AG20443 (cell line): ENCODE measurements at places on chromosomes 16 and 17.

DNA sequence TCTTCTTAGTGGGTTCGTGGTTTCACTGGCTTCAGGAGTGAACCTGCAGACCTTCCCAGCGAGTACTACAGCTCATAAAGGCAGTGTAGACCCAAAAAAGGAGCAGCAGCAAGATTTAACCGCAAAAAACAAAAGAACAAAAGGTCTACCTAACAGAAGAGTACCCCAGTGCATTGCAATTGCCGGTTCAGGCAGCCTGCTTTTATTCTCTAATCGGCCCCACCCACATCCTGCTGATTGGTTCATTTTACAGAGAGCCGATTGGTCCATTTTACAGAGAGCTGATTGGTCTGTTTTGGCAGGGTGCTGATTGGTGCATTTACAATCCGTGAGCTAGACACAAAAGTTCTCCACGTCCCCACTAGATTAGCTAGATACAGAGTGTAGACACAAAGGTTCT, 2.0 kb upstream of the ARRB2 start:
- no peak for DNase-seq

- DNase-seq: peak; percentile 56
Observed at GRCh38 chr16:24010440-24011089, 174.8 kb downstream of the PRKCB start.

- DNase-seq: no peak
Observed at GRCh38 chr17:8365143-8365542, 11.4 kb downstream of the KRABD2 start.

GRCh38 chr17:15409721-15410250, 57.6 kb downstream of the CDRT4 start:
- DNase-seq: peak; percentile 92

DNA sequence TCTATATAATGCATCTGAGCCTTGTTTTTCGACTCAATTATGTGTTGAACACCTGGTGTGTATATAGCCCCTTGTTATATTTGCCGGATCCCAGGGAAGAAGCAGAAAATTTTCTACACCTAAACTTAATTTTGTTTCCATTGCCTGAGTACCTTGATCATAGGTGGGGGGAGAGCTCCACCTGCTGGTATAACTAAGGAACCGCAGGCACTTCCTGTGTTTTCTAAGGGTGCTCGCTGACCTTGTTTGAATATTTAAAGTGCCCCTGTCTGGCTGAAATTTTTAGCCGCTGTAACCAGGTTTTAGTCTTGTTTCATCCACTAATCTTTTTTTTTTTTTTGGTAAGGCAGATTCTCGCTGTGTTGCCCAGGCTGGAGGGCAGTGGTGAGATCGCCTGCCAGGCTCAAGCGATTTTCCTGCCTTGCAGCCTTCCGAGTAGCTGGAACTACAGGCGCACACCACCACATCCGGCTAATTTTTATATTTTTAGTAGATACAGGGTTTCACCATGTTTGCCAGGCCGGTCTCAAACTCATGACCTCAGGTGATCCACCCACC, 6.5 kb upstream of the NUBP1 start:
- peak; percentile 80 for DNase-seq

DNA sequence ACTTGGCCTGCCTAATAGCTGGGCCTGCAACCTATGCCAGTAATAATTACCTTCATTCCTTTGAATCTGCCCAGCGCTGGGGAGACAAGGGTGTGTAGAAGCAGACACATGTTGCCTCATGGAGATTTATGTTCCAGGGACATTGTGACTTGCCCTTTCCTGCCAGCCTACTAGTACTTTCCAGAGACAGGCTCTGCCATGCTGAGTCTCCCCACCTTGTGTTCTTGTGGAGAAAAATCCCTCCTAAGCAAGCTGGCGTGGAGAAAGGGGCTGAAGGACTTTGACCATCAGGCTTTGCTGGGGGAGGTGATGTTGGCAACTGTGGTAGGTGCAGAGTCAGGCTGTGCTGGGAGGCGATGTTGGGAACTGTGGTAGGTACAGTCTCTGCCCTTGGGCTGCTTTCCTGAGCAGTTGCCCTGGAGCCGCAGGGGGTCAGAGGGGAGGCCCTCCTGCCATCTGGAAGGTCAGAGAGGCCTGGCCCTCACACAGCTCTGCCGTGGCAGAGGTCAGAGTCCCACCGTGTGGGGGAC, 4.0 kb downstream of the KSR1 start:
- DNase-seq: no peak

DNA sequence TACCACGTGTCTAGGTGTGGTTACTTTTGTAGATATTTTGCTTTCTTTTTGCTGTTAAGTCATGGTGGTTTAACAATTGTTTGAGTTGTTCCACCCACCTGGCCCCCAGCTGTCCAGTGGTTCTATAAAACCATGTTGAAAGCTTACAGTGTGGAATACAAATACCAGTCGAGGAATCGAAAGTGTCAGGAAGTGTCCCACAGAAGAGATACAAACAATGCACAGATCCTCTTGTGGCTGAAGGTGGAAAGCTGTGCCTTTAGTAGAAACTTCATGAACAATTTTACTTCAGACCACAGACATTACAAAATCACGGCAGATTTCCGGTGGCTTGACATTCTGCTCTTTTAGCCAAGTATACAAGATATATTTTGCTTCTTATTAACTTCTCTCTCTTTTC, 782.4 kb upstream of the SOX9 start:
- DNase-seq: peak; percentile 42

- DNase-seq: no peak
Observed at GRCh38 chr16:27289669-27290068, 21.1 kb upstream of the NSMCE1 start.

DNA sequence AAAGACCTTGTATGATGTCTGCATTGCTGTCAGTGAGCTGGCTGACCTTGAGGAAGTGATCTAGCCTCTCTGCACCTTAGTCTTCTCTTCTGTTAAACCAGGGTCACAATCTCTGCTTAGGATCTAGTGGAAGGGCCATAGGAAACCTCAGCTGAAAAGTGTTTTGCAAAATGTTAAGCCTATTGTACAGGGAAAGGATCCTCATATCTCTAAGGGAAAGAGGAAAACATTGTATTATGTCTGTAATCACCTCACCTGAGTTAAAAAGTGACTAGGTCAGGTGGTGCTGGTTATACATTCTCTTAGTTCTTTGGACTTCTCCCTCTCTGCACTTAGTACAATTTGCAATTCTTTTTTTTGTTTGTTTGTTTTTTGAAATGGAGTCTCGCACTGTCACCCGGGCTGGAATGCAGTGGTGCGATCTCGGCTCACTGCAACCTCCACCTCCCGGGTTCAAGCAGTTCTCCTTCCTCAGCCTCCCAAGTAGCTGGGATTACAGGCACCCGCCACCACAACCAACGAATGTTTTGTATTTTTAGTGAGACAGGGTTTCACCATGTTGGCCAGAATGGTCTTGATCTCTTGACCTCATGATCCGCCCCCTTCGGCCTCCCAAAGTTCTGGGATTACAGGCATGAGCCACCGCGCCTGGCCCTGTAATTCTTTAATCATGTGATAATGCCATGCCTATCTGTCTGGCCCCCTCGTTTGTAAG, 2.0 kb upstream of the SEPHS2 start:
- no peak for DNase-seq

- DNase-seq: peak; percentile 62
Observed at GRCh38 chr16:86379505-86379846, 130.9 kb upstream of the FOXF1 start.

DNA sequence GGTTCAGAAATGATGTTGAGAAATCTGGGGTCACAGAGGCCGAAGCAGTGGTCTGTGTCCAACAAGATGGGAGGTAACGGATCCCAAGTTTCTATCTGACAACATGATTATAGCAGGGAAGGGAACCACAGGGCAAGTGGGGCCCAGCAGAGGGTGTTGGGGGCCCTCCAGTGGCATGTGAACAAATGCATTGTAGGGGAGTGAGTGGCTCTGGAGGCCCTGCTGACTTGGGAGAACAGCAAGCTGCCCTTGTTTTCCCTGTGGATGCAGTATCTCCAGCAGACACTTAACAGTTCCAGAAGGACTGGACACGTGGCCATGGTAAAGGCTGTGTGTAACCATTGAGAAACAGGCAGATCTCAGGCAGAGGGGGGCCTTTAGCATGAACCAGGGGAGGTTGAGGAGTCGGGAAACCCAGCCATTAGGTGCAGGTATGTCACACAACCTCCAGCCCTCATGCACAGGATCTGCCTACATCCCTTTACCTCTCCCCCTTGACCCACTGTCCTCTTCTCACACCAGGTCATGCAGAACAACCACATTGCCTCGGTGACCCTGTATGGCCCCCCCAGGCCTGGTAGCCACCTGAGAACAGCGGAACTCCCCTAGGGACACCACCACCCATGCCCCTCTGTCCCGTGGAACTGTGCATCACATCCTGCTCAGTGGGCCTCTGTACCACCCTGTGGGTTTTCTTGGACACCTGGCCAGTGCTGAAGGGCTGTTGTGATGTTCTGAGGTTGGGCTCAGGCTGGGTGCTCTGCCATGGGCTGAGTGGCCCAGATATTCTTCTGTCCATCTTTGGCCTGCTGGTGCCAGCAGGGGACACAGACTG, 4.1 kb downstream of the B3GNT9 start:
- DNase-seq: no peak

DNA sequence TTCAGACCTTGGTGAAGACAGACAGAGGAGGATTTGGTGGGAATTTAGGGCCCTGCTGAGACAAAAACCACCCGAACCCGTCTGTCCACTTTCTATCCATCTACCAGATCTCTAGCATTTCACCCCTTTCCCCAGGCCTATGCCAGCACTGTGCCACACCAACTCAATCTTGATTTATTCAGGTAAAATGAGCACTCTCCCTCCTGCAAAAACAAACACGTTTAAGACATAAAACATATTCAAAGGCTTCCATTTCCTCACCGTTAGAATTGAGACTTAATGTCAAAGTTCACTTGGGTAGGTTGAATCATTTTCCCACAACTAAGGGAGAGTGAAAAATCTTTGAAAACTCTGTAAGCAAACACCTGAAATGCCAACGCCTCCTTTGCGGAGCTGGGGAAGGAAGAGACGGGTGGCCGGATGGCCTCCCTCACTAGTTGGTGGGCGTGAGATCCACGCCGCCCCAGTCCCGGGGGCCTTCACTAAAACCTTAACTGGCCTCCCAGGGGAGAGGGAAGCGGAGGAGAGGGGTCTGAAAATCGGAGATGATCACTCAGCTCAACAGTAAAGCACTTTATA, 862 bp downstream of the DCAKD start:
- no peak for DNase-seq

DNA sequence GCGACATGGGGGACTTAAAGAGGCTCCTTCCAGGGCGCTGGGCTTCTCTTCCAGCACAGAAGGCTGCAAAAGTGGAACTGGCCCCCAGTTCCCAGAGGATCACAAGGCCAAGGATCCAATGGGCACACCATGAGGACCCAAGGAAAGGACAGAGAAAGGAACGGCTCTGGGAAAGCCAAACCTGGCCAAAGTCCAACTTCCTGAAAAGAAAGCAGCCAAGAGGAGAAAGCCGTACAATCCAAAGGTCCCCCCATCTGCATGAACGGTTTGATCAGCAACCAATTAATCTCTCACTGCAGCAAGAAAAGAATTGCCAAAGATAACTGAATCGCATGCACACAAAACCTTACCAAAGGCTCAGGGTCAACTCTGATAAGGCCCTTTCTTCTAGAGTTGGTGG, 19.8 kb upstream of the ICAM2 start:
- no peak for DNase-seq

DNA sequence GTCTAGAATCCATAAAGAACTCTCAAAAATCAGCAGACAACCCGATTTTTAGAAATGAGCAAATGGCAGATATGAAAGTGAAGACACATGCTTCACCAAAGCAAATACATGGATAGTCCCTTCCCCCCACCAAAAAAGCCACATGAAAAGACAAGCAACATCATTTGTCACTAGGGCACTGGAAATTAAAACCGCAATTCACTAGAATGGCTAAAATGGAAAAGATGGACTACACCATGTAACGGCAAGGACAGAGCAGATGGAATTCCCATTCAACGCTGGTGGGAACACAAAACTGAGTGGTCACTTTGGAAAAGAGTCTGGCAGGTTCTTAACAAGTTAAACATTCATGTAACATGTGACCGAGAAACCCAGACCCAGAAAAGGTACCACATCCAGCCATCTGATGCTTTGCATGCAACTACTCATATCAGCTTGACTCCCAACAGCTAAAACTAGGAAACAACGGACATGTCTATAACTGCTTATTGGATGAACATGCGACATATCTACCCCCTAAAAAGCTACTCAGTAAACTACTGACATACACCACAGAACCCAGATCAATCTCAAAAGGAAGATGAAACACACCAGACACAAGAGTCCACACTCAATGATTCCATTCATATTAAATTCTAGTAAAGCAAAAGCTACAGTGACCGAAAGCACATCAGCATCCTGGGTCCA, 132.6 kb downstream of the ZNF778 start:
- DNase-seq: no peak

DNA sequence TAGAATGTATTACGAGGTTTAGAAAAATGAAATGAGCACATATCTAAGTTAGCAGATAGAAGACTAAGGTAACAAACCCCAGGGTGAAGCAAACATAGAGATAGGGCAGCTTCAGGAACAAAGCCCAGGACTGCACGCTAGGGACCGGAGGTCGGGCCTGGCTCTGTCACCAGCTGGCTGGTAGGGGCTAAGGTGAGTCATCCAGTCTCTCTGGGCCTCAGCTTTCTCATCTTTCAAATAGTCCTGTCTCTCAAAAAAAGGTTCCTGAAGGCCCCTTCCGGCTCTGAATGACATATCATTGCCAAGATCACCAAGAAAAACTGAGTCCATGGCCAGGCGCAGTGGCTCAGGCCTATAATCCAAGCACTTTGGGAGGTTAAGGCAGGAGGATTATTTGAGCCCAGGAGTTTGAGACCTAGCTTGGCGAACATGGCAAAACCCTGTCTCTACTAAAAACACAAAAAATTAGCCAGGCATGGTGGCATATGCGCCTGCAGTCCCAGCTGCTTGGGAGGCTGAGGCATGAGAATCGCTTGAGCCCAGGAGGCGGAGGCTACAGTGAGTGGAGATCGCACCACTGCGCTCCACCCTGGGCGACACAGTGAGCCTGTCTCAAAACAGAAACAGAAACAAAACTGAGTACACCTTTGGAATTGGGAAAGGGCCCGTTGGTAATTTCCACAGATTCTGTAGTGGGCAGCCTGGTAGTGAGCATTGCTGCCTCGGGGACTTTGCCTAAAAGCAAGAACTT, 26.0 kb downstream of the PKD1L3 start:
- DNase-seq: no peak
